Putamen (tissue), 1 donor: ENCODE measurements at places on chromosomes 1 and 21.

- DNase-seq, result no peak
Measured at GRCh38 chr1:103917795-103918194, 168.1 kb downstream of the AMY1C start.

GRCh38 chr21:26844258-26845065 lies 747 bp downstream of the ADAMTS1 start:
- peak; percentile 61 for DNase-seq

- DNase-seq, result no peak
Measured at GRCh38 chr1:186239171-186239570, 135.9 kb downstream of the TPR start.

DNA sequence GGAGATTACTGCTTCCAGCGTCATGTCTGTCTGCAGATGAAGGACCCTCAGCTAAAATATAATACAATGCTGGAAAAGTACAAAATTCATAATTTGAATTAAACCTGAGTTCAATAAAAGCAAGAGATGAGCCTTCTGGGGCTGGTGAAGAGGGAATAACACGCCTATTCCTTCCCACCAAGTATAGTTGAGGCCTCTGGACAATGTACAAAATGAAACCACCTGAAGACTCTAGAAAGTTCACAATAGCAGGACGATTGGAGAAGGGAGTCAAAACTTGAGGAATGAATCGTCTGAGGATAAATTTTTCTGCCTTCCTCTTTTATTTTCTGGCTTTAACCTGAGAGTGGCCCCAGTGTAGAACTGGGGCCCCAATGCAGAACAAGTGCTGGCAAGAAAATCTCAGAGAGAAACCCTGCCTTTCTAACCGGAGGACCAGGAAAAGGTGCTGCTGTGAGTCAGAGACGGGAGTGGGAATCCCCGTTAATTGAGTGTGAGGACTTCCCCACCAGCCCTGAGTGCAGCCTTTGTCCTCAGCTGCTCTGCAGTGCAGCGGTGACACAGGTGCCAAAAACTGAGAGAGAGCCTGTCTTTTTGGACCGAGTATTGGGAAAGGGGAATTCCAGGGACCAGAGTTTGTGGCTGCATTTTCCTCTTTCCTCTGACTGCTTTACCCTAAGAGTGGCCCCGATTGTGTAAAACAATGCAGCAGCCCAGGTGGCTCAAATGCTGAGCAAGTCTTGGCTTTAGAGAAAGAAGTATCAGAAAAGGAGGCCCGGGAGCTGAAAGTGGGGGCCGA lies 264.9 kb downstream of the DYRK1A start:
- DNase-seq, result no peak

GRCh38 chr1:99239690-99240089 lies 24.6 kb upstream of the PLPPR4 start:
- DNase-seq, result no peak

DNA sequence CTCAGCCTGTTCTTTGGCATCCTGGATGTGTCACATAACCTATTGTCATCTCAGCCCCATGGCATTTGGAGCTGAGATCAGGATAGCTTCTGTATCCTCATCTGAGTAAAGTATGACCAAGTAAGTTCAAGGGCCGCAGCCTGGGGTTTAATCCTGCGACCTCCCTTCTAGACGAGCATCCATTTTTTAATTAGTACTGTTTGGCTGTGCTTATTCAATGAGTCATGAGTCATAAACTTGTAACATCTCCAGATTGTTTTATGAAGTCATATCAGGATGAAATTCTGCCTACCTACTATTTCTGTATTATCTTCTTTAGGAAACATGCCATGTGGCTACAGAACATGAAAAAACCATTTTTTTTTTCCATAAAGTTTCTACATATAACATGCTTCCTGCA lies 119.1 kb downstream of the ERG start:
- no peak for DNase-seq
